ENCODE measurements at places on chromosomes 3 and 15.

DNA sequence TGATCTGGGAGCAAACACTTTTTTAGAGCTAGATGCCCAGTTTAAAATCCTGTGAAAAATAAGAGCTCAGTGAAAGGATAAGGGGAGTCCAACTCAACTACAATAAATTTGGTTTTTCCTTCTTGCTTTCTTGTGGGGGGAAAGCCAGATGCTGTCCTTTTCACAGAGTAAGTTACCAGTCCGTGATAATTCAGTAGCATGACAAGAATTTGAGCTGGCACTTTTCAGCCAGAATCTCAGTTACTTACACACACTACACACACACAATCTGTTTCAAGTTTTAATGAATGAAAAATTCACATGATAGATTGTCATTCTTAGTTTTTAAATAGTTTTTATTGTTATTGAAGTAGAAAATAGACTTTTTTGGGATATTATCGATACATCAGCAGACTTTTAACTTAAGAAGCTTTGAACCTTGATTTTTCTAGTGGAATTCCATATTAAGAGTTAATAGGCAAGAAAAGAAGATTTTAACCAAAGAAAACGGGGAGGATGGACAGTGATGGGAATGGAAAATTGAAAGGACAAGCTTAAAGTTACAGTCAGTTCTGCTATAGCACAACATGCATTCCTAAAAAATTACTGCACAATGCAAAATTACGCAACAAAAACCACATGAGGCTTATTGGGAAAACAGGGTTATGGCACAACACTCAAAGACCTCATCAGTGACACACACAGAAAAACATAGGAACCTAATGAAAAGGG is 47.0 kb downstream of the PSMD6 start:
- no peak for DNase-seq

DNA sequence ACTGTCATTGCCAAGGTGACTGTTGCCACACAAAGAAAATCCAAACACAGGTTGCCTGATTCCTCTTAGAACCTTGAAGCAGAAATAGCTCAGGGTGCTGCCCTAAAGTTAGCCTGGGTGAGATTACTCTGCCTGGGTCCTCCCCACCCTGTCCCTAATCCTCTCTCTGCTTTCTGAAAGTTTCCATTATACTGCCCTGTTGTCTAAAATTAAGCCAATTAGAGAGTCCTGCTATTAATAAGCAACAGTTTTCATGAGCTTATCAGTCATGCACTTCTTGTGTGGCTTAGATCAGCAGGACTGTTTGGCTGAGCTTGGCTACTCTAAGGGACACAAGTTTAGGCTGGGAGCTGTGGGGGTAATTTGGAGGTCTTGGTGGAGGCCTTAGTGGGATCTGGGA is 334.7 kb upstream of the LRRFIP2 start:
- no peak for DNase-seq

GRCh38 chr15:74351670-74352069 is 15.8 kb downstream of the CYP11A1 start:
- DNase-seq, result no peak

GRCh38 chr15:69120732-69121131 is 39.7 kb upstream of the GLCE start:
- no peak for DNase-seq

- DNase-seq, result no peak
Observed at GRCh38 chr3:126997455-126998038, 14.6 kb downstream of the PLXNA1 start.

GRCh38 chr3:112730210-112730609 is 89.3 kb upstream of the CCDC80 start:
- DNase-seq, result no peak

DNA sequence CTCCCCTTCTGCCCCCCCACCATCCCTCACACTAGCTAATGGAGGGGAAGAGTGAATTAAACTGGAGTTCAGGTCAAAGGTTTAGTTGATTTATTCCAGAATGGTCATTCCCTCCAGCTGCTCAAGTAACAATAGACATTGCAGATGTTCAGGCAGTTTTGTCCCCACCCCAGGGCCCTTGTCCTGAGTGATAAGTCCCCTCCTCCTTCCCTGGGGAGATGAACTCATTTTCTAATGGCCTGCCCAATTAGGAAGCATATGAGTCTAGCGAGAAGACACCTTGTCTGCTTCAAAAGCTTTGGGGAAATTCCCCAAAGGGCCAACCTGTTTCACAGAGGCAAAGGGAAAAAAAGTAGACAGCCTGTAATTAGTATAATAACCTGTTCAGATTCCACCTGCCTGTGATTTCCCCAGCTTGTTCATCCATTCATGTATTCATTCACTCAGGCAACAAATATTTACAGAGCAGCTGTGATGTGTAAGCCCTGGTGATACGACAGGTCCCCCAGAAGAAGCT is 165.3 kb downstream of the SHQ1 start:
- DNase-seq, result no peak

DNA sequence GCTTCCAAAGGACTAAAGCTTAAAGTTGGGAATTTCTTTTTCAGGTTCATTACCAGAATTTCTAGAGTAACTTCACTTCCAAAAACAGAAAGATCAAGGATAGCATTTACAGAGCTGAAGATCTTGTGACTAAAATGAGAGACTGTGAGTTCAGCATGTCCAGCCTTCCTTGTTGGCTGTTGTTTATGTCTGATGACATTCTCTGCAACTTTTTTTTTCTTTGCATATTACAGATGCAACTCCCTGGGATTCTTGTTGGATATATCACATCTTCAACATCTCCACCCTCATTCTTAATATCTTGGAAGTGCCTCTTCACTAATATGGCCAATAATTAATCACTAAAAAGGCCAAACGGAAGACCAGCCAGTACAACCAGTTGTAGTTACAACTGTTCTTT is 86.2 kb upstream of the FRMD4B start:
- no peak for DNase-seq

GRCh38 chr15:58981808-58982475 is 5.5 kb upstream of the RNF111 start:
- DNase-seq, result no peak

DNA sequence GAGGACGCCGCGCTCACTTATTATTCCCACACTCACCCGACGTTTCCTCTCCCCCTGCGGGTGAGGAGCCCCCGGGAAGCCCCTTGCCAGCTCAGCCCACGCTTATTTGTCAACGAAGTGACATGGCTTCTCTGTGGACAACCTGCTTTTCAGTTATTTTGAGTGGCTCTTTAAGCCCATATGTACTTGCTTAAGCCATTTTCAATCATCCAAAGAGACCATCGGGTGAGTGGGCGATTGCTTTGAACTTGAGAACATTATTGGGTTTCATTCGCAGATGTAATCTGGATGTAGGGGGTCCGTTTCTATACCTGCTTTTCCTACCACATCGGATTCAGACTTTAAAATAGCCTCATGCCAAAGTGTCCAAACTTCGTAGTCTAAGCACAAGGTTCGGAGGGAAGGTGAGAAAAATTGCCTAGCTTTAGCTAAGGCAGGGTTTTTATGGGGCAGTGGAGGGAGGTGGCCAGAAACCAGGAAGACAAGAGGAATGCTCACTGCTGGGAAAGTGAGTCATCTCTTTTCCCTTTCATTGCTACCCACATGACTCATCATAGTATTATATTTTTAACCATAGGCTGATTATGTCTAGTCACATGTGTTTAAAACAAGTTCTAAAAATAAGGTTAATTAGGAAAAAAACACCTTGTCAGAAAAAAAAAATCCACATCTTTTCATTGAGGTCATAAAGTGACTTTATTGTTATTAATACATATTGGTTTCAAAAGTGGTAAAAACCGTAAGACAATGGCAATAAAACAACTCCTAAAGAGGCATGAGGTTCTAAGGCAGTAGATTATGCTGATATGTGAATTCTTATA is 773.1 kb upstream of the NR2F2 start:
- DNase-seq, result no peak

DNA sequence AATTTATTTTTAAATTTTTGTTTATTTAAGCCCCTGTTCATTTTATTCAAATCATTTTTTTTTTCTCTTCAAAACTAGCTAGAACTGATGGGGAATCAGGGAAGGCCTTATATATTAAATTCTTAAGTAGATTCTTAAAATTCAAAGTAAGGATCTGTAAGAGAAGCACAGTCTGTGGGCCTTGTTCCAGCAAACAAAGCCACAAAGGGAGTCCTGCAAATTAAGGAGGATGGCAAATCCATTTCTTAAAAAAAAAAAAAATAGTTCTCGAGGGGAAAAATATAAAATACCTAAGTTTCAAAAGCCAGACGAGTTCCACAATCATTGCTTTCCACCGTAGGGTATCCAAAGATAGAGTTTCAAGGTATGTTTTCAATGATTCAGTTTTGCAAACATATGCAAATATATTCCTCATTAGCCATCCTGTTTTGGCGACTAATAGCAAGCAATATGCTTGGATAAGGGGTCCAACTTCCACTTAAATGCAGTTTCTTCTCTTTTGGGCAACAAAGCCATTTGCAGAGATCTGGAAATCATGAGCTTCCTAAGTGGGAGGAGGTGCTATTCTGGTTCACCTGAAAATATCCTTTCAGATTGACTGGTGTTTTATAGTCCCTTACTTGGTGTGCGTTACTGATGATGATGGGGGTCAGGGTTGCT is 46.8 kb downstream of the CDIN1 start:
- DNase-seq, result no peak

DNA sequence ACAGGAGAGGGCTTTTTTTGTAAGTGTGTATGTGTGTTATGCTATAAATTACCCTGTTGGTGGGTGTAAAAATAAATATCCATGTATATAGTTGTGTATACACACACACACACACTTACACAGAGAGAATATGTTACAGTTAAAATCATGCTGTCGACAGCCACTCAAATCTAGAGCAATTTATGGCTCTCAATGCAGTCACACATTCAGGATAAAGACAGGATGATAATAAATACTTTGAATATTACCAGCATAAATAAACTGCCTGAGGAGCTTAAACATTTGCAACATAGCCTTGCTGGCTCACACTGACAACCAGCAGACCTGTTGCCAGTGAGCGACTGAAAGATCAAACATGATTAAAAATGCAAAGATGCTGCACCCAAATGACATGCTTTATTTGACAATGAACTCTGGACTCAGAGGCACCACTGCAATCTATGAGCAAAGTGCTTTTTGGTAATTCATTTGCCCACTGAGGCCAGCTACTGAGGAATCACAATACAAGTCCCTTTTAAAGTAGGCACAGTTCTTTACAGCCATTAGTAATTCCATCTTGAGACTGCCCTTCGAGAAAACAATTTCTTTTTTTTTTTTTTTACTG is 458.9 kb downstream of the FHIT start:
- DNase-seq, result no peak

DNA sequence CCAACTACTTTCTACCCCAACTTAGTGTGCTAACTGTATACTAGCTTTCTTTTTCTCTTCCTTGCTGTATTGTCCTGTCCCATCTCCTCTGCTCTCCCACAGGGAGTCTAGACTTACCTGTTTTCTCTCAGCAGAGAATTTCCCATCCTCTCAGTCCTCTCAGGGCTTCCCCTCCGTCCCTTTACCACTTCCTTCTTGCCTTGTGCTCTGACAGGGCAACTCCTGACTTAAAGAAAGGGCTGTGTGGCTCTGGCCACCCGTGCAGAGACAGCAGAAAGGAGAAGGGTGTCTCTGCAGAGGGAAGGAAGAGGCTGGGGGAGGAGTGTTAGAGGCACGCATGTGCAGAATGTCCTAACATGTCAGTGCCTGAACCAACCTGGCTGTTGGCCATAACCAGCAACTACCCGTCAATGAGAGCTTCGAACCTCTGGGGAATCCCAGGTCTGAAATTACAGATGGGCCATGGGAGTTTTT is at the start of gene GCSAM:
GCSAM (minus strand) TSS at position 274 of the 474 bp plus-strand sequence; CDS start at position 146, 128 bp downstream.
- DNase-seq, result peak; percentile 50

DNA sequence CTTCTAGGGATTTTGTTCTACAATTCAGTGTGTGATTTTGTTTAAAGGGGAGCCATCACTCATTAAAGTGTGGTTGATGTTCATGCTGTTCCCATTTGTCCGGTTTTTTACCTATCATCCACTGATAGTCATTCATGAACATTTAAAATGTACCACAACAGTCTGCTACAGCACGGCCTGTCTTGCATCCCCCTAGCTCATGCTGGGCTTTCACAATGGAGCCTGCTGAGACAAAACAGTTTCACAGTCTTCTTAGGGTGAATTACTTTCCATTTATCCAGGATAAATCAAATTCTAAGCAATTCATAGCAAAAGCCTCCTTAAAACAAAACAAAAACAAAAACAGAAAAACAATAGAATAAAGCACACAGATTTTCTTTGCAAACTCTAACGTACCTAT is 627.2 kb downstream of the CADM2 start:
- no peak for DNase-seq

GRCh38 chr3:69339760-69340159 is 46.1 kb downstream of the FRMD4B start:
- no peak for DNase-seq

- no peak for DNase-seq
Observed at GRCh38 chr15:69275933-69276560, 22.7 kb upstream of the PAQR5 start.

DNA sequence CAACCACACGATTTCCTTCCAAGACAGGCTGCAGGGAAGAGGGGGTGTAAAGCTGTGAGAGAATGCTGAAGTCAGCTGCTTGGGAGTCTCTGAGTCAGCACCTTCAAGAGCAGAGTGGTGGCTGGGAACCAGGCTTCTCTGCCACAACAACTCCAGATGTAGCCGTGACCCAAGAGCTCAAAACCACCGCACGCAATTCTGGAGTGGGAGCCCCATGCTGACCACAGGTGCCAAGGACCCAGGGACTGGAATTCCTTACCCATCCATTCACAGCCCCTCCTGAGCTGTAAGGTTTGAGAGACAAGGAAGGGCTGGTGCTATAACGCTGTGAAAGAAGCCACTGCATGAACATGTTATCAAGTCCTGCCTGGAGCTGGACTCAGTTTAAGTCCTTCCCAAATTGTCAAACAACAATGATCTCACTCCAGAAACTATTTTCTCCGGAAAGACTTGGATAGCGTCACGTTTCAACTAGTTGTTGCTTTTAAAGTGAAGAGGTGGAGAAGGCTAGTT is 61.4 kb downstream of the UMPS start:
- DNase-seq, result no peak

GRCh38 chr3:123290962-123291361 is 89.2 kb downstream of the SEC22A start:
- DNase-seq, result no peak

GRCh38 chr3:59367150-59367549 is 317.3 kb upstream of the CFAP20DC start:
- DNase-seq, result no peak

DNA sequence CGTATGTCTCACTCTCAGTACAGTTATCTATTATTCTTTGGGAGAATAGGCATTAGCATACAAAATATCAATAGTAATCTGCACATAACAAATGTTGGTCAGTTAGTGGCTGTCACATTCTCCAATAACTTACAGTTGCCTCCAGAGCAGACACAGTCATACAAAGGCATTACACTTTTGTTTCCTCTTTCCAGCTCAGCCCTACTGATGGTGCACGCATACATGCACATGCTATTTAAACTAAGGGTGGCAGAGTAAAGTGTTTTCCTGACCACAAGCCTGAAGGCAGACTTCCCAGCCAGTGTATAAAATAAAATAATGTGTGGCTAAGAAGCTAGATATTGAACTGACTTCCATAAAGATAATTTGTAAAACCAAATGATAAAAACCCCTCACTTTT is 47.6 kb downstream of the PHLDB2 start:
- DNase-seq, result no peak

DNA sequence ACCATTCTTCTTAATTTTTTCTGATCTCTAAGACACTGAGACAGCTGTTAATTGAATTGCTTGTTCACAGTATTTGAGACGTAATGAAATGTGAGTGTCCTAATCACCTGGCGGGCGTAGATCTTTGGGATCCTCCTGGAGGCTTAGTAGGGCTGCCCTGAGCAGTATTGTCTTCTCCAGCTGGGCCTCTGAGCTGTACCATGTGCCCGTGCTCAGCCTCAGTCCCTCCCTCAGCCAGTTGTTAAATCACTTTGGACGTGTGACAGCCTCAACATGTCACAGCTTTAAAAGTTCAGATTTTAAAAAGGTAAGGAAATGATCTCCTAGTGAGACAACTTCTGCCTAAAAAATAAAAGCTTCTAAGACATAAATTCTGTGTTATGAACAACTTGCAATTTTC is 35.5 kb downstream of the IGF1R start:
- no peak for DNase-seq
